Activated CD8-positive, alpha-beta T cell treated with anti-CD3 and anti-CD28 coated beads for 36 hours (primary cell): ENCODE measurements at places on chromosomes 3 and 15. TPM values are rescaled to one million over a fixed set of nuclear protein-coding genes. Genes with fewer than 3 reads are reported as not detected.

Gene DGKG
- 0.18 TPM for total RNA-seq

Gene TGM4
- total RNA-seq, result not detected

Gene CCR3
- total RNA-seq, result not detected

Gene ITIH1
- total RNA-seq, result not detected

Gene ALDH1A3
- total RNA-seq, result not detected

Gene C3orf85
- total RNA-seq, result not detected

Gene DPPA2
- total RNA-seq, result not detected

DNA sequence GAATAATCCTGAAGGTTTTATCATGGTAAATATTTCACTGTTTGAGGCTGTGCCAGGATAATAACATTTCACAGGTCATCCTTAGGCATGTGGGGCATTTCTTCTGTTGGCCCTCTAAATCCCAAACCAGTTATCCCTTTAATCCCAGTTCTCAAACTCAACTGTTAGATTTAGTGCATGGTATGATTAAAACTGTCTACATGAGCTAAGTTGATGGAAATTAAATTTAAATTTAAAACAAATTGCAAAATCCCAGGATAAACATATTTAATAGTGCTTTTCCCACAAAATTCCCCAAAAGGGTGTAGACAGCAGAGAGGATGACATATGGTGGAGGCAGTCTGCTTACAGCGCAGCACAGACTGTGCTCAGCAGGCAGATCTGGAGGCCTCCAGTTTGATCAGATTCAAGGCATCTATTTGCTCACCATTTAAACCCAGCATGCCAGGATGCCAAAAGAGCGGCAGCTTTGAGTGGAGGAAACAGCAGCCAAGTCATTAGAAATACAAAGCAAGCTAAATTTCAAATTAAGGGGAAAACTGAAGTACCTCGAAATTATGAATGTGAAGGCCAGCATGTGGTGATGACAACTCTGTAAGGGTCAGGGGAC lies 325.8 kb downstream of the KCNH8 start:
- no peak for DNase-seq

DNA sequence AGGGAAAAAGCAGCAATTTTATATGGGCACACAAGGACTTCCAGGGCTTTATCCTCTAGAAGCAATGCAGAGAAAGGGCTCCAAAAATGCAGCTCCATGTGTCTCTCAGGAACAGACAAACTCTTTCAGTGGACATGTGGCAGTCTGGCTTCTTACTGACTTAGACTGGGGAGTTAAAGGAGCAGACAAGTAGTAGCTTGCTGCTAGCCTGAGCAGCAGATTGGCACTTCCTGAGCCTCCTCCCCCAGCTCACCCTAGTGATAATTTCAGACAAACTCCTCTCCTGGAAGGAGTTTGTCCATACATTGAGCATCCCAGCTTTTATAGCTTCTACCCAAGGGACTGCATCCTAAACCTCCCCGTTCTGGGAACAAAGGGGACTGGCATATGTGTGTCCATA lies 101.7 kb upstream of the MANF start:
- no peak for DNase-seq

GRCh38 chr3:31744913-31745312 lies 212.2 kb downstream of the STT3B start:
- DNase-seq, result no peak

GRCh38 chr3:97971679-97972567 lies at the start of gene RIOX2:
TSS of gene RIOX2 (minus strand) at chr3:97972431. CDS start at chr3:97967593, 4,838 bp downstream.
- DNase-seq, result peak; percentile 89

- no peak for DNase-seq
Observed at GRCh38 chr3:170494766-170495165, 76.1 kb downstream of the CLDN11 start.

- DNase-seq, result no peak
Observed at GRCh38 chr15:75195122-75195765, 6.4 kb upstream of the C15orf39 start.

- DNase-seq, result peak; percentile 19
Observed at GRCh38 chr15:68228143-68228970, 1.2 kb downstream of the CLN6 start.

DNA sequence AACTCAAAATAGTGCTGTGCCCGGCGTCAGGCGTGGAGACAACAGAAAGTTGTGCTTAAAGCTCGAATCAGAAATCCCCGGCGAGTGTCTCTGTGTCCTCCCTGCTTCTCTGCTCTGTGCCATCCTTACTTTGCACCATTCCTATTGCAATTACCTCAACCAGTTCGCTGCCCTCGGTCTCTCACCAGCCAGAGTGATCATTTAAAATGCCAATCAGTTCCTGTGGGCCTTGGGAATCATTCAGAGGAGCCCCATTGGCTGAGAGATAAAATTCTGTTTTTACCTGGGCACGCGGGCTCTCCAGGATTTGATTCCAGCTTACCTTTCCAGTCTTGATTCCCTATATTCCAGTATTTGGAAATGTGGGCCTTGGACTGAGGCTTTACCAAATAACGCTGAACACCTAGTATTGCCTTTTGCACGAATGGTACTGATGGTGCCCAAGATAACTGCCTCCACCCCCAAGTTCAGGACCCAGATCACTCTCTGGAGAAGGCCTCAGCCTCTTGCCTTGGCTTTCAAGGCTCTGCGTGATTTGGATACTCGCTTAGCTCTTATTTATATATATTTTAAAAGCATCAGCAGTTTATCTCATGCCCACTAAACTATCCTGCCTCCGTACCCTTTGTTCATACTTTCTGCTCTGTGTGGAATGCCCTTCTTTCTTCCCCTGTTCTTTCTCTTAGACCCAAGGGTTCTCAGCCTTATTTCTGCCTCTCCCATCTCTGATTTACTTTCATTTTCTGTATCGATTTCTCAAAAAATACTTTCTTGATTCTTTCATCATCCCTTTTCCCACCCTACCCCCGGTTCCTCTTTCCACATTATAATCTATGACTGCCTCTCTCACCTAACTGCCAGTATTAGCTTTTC lies 863 bp downstream of the PSMA4 start:
- DNase-seq, result peak; percentile 38

GRCh38 chr3:120070263-120070981 lies 23.8 kb downstream of the GSK3B start:
- DNase-seq, result no peak

- DNase-seq, result no peak
Observed at GRCh38 chr15:60735559-60736047, 256.7 kb upstream of the ICE2 start.

DNA sequence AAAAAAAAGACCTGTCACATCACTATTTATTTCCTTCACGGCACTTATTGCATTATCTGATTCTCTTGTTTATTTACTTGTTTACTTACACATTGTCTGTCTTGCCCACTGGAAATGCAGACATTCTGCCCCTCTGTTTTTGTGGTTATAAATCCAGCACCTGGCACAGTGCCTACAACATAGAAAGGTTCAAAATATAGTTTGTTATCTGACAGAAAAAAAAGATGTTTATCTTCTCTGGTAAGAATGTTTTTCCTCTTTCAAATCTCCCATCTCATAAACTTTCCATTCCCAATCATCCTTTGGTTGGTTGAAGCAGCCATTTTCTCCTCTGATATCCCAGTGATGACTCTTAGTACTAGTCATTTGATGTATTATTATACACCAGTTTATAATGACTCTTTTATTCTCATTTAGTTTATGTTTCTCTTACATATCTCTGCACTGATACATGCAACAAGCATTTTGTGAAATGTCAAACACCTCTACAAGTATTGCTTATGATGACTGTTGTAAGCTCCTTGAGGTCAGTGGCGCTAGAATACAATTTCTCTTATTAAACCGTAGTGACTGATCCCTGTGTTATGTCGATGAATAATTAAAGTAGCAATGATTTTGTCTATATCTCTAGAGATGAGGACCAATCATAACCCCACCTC lies 398.4 kb upstream of the TBL1XR1 start:
- DNase-seq, result no peak

GRCh38 chr3:71063773-71064290 lies 519.7 kb downstream of the FOXP1 start:
- DNase-seq, result peak; percentile 76

DNA sequence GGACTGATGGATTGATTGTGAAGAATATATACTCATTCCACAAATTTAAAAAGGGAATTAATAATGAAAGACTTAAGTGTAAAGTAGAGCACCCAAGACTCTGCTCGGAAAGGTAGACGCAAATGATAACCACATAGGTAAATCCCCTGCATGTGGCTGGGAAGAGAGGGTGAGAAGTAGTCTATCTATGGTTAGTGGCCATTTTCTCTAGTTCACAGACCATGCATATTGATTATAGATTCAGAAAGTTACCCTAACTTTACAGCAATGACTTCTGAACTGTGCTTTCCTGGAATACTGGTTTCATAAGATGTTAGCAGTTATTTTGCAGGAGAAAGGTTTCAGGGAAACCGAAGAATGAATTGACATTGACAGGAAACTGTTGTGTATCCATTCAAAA lies 51.7 kb downstream of the CASR start:
- no peak for DNase-seq

DNA sequence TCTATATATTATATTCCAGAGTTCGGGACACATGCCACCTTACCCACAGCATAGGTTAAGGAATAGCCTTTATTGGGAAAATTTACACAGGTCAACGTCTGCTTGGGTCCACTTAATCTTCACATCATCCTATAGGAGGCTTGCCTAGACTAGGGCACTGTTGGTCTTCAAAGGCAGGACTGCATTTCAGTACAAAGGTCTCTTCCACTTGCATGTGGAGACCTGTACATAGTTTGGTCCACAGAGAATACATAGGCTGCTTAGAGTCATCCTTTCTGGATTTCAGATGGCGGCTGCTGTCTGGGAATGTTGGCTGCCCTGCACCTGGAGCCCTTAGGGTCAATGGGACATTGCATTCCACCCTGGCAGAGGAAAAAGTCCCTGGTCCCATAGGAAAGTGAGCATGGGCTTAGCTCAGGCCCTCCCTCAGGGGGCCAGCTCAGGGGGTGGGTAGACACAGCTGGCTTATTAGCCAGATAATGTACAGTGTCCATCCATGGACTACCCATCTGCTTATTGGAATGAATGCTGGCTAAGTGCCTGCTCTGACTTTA lies 75.3 kb upstream of the TGFBR2 start:
- no peak for DNase-seq
